ENCODE measurements at places on chromosomes 5 and 9.

GRCh38 chr9:127004946-127005769, 90.6 kb downstream of the RALGPS1 start:
- DNase-seq, result peak; percentile 30

GRCh38 chr5:181221792-181222629, 1.1 kb upstream of the TRIM41 start:
- DNase-seq, result peak; percentile 98

DNA sequence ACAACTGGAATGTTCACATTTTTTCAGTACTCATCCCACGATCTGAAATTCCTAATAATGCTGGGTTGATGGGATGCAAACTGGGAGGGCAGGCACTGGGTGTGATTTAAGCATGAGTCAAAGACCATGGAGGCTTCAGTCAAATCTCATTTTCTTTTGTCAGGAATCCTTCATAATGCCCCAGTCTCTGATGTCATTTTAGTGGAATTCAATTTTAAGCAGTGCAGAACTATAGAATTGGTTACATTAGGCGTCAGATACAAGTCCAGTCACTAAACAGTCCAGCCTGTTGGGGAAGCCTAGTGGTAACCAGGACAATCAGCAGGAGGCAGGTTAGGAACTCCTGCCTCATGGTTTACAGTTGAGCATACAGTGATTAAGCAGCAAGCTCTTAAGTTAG, 41.0 kb upstream of the TMEM215 start:
- DNase-seq, result peak; percentile 51

DNA sequence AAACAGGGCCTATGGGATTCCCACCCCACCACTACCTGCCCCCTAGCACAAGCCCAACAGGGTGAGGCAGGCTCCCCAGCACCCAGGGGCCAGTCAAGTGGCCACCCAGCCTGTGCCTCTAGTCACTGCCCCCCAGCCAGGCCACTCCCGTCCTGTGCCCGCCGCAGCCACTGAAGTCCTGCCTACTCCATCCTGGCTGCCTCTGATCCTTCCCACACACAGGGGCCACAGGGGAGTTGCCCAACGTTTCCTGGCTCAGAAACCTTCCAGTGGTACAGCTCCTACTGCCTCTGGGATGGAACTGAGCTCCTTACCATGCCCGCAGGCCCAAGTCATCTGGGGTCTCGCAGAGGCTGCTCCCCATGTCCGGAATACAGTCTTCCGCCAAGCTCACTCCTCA, 70.2 kb upstream of the STXBP1 start:
- no peak for DNase-seq

DNA sequence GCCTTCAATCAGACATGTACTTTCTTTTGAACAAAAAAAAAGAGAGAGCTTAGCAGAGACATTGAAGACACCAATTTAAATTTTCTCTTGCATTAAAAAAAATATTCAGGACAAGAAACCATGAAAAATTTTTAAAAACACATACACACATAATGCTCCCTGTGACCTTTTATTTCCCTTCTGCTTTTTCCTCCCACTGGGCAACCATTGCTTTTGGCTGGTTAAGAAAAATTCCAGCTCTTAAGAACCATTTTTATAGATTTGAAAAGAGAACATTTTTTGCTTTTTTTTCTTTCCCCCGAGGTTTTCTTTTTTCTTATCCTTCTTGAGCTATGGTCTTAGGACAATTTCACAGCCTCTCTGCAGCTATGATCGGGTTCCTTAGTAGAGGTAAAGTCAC, 6.1 kb upstream of the HMHB1 start:
- no peak for DNase-seq

GRCh38 chr5:32285510-32286138, 27.1 kb downstream of the MTMR12 start:
- no peak for DNase-seq

GRCh38 chr9:129570450-129571297, 50.2 kb downstream of the C9orf50 start:
- DNase-seq, result peak; percentile 99

- DNase-seq, result peak; percentile 13
Measured at GRCh38 chr5:115758356-115758755, 58.1 kb downstream of the CDO1 start.

- DNase-seq, result no peak
Measured at GRCh38 chr9:114820776-114821501, 15.1 kb upstream of the TNFSF15 start.

DNA sequence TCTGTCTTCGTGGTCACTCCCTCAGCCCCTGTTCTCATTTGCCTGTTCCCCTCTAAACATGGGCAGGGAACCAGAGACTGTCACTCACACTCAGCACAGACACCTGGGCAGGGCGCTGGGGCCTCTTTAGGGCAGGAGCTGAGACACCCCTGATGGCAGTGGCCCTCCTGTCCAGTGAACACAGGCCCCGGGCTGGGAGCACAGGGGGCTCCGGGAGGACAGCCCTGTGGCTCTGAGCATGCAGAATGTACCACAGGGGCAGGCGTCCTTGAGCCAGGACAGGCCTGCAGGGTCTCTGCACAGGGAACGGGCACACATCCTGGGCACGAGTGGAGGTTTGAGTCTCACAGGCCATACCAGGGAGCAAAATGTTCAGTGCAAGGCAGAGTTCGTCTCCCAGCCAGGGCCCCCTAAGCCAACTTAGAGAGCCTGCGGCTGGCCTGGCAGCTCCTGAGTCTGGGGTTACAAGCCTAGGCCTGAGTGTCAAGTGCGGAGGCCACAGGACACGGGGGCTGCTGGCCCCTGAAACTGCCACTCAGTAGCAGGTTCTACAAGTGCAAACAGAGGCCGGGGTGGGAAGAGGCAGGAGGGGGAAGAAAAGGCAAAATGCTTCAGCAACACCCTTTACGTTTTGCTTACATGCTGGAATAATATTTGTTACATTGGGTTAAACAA, 55.9 kb upstream of the NKD2 start:
- DNase-seq, result no peak

DNA sequence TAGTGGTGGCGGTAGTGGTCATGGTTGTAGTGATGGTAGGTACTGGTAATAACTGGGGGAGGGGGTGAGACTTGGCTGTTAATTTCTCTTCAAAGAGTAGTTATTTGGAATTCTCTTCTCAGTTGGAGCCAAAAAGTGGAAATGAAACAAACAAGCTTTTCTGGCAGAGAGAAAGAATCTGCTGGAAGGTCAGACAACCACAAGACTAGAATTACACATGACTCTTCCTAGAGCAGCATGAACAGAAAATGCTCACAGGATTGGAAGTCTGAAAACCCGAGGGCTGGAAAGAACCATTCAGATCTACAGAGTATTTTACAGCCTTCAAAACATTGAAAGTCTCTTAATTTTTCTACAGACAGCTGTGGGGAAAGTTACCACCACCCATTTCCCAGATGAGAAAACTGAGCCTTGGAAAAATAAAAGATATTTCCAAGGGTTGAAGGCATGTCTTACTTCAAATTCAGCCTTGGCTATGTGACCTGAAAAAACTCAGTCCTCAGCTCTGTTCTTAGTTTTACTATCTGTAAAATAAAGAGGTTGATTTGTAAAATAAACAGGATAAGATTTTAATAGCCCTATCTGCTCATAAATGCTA, 42.9 kb upstream of the TRIM32 start:
- peak; percentile 94 for DNase-seq

GRCh38 chr9:34793428-34793827, 83.5 kb upstream of the CCL21 start:
- no peak for DNase-seq

DNA sequence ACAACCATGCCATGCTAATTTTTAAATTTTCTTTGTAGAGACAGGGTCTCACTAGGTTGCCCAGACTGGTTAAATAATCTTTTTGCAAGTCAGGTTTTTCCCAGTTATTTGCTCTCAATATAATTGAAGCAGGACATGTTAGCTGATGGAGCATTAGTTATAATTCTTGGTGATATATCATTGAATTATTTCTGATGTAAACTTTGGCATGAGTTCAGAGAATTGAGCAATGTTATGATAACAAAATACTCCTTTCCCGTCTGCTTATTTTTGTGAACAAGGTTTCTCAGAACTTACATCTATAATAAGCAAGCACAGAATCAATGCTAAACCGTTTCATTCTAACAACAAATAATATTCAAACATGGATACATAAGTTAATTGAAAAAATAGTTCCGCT, 37.8 kb downstream of the BHMT start:
- DNase-seq, result no peak

DNA sequence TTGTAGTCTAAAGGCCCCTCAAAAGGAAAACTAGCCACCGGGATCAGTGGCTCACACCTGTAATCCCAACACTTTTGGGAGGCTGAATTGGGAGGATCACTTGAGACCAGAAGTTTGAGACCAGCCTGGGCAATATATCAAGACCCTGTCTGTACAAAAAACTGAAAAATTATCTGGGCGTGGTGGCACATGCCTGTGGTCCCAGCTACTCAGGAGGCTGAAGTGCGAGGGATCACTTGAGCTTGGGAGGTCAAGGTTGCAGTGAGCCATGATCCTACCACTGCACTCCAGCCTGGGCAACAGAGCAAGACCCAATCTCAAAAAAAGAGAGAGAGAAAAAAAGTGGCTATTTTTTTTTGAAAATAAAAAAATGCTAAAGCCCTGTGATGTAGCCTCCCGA, 55.2 kb downstream of the FBXW11 start:
- no peak for DNase-seq

GRCh38 chr9:112443200-112443599, 43.4 kb upstream of the KIAA1958 start:
- DNase-seq, result peak; percentile 10

- no peak for DNase-seq
Measured at GRCh38 chr9:129875181-129875611, 39.9 kb downstream of the USP20 start.

GRCh38 chr5:126912616-126913200, 117.7 kb downstream of the MARCHF3 start:
- DNase-seq, result peak; percentile 67

- DNase-seq, result peak; percentile 14
Measured at GRCh38 chr9:90868555-90868954, 66.9 kb downstream of the SYK start.

DNA sequence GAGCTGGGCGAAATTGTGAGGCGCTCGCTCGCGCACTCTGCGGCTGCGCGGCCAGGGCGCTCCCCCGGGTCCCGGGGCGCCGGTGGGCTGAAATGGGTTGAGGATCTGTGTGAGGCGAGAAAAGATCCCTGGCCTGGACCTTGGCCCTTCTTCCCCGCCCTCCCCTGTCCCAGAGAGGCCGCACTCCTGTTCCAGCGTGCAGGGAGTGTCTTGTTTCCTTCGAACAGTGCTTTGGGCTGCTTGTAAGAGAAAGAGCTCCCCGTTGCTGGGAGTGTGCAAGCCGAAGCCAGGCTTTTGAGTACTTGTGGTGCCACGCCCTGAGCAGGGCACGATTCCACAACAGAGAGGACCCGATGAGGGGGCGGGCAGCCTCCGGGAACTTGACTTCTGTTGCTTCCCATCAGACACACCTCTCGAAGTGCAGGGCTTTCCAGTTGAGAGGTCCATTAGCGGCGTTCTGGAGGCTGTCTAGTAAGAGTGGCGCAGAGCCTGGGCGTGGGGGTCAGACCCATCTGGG, 535 bp downstream of the DOLPP1 start:
- no peak for DNase-seq

DNA sequence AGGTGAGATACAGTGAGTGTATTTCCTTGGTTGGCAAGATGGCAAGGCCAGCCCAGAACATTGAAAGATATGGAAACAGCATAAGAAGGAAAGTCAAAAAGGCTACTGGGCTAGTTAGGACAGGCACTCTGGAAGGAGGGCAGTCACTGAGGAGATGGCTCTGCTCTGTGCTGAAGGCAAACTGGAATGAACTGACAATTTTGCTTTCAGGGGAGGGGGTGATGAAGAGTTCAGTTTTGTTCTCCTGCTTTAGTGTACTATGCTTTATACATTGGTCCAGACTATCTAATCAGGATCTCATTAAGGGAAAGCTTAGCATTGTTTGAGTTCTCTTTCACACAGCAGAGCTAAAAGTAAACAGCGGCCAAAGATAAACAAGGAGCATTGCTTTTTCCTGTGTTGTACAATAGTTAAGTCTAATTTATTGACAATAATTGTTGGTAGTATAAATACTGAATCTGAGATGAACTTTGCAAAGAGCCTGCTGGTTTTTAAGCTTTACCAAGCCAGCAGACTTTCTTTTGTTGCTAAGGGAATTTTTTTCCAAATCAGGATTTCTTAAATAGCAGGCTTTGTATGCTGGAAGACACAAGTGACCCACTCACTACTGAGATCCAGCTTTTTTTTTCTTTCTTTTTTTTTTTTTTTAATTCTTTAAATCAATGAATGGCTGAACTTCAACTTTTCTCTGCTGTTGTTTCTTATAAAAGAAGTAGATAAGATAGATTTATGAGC, 355.5 kb downstream of the ARRDC3 start:
- no peak for DNase-seq

- DNase-seq, result no peak
Measured at GRCh38 chr9:20508242-20508641, 114.1 kb downstream of the MLLT3 start.

DNA sequence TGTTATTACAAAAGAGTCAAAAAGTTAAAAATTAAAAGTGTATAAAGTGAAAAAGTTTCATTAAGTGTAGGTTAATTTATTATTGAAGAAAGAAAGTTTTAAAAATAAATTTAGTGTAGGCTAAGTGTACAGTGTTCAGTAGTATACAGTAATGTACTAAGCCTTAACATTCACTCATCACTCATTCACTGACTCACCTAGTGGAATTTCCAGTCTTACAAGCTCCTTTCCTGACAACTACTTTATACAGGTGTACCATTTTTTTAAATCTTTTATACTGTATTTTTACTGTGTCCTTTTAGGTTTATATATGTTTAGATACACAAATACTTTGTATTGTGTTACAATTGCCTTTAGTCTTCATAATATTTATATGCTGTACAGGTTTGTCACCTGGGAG, 530.2 kb upstream of the FAM174A start:
- no peak for DNase-seq

DNA sequence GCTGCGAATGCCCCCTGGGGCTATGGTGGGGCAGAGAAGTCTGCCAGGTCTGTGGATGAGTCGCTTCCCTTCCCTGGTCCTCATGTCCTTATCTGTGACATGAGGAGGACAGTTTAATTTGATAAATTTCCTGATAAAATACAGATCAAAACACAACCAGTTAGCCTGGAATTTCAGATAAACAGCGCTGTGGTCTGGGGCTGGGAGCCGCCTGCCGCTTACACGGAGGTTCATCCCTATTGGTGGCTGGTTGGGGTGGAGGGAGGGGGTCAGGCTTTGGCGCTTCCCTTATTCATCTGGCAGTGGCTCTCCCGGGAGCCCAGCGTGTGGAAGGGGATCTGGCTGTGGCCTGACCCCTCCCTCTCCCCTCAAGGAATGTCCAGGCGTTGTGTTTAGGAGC, 17.9 kb downstream of the CRB2 start:
- DNase-seq, result no peak

GRCh38 chr9:105313238-105313637, 68.8 kb downstream of the SLC44A1 start:
- DNase-seq, result no peak

DNA sequence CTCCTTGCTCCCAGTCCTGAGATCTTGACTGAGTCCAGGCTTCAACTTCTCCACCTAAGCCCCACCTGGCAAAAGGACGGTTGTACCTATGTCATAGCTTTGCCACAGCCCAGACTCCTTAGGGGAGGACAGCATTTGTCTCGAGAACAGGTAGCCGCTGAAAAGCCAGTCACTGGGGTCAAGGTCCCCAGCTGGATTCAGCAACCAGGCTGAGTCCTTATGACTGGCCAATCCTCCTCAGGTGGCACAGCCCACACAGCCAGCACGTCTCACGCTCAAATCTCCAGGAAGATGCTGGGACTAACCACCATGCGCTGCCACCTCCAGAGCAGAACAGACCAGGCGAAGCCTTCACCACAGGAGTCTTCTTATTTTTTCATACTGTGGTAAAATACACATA, 27.9 kb upstream of the SMU1 start:
- no peak for DNase-seq
